Glutamatergic neuron (in vitro differentiated cells): ENCODE measurements at places on chromosomes 16 and 17.

DNA sequence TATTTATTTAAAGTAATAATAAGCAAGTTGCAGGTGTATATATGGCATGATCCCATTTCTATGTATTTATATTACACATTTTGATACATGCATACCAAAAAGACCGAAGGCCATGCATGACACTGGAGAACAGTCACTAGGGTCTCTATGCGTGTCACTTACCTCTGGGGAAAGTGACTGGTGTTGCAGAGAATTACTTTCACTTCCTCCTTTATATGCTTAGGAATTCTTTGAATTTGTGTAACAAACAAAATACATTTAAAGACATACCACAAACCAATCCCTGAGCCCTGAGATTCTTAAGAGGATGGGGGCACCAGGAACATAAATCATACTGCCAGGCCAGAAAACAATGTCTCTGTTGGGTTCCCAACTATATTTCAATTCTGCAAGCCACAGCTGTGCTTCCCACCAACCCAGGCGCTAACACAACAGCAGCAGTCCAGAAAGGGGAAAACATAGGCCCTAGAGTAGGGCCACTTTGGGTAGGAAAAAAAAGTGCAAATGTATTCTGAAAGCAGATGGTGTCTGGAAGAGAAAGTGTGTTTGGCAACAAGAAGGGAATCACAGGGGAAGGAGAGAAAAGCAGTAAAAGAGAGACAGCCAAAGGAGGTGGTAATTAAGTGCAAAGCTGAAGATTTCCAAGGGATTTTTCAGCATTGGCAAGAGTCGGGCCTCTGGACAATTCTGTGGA is 24.5 kb upstream of the HYDIN start:
- no peak for DNase-seq

- DNase-seq = no peak
These were observed 8.4 kb downstream of the TXNL4B start for GRCh38 chr16:72085002-72085401.

GRCh38 chr17:38636054-38636453 is 30.3 kb upstream of the SRCIN1 start:
- no peak for DNase-seq

- no peak for DNase-seq
These were observed 3.5 kb downstream of the PPY start for GRCh38 chr17:43938838-43939182.

DNA sequence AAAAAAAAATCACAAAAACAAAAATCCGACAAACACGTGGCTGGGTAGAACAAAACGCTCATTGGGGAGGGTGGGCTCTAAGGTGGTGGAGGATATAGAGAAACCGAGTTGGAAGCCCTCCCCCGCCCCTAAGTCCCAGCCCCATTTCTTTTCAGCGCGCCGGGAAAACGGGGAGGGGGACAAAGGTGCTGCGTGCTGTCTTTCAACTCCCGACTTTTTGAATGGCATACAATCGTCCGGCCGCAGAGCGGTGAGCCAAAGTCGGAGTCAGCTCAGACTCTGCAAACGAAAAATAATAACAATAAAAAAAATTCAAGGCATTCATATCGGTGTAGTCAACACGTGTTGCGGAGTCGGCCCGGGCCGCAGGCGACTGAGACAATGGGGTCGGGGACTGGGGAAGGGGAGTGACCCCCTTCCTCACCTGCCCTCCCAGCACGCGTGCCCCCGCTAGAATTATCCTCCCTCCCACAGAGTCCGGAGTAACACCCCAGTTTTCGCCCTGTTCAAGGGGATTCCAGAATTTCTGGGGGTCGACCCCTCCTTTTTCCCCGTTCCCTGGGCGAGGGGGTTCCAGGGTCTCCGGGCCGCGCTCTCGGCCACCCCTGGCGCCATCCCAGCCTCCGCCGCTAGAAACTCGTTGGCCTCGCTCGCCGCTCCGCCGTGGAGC is 1.7 kb upstream of the IGF2BP1 start:
- peak; percentile 45 for DNase-seq

GRCh38 chr16:49924078-49924477 is 68.2 kb upstream of the ZNF423 start:
- no peak for DNase-seq

DNA sequence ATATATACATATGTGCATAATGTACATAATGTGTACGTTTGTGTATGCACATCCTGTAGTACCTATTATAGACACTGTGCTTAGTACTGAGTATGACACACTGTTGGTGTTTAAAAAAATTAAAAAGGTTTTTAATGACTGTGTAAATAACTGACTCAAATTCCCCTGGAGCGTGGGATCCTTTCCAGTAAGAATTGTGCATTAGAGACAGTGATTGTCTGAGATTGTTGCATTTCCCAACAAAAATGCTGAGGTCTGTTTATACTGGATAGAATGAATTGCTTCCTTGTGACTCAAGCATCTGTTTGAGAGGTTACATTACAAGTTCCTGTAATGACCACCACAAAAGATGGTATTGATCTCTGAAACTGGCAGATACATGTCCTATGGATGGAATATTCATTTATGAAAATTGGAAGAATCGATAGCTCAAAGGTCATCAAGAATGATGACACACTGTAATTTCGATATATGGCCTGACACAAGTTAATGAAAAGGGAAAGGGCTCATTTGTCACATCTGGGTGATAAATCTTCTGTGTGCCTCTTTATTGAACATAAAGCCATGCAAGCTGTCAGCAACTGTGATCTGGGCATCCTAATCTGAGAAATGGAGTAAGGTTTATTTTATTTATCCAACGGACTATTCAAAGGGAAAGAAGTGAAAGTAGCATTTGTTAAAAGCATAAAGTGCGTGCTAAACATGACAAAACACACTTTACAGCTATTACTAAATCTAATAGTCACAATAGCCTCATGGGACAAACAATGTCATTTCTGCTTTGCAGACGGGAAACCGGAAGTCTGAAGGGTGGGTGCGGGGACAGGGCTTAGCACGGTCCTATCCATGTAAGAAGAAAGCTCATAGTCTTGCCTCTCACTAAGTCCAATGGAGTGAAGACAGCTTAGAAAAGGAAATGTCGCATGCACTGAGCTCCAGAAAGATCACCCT is 228.8 kb downstream of the CDH11 start:
- DNase-seq = no peak

DNA sequence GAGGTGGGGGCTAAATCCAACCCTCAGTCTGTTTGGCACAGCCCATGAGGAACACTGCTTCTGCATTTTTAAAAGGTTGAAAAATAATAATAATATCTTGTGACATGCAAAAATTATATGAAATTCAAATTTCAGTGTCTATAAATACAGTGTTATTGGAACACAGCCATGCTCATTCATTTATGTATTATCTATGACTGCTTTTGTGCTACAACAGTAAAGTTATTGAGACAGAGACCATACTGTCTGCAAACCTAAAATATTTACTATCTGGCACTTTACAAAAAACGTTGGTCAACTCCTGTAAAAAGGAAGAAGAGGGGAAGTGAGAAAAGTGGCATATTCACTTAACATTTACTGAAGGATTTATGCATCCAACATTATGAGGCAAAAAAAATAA is 3.1 kb downstream of the ABCA5 start:
- no peak for DNase-seq
